ENCODE measurements at places on chromosomes 6 and 20.

- DNase-seq, result no peak
Observed at GRCh38 chr6:90870561-90870960, 283.7 kb upstream of the MAP3K7 start.

- DNase-seq, result no peak
Observed at GRCh38 chr6:135306740-135307420, 125.8 kb downstream of the MYB start.

DNA sequence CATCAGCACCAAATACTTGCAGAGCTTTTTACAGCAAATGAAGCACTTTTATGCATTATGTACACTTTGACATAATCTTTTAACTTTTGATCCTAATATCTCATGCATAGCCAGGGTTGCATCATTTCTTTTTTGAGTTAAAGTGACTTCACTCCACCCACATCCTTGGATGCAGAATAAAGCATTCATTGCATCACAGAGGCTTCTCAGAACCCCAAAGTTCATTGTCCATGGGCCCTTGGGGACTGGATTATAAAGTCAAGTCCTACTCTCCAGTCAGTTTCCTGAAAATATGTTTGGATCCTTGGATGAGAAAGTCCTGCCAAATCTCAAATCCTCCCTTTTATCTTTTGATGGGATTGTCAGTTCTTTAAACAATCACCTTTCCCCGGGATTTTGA is 10.6 kb upstream of the EFHC1 start:
- DNase-seq, result no peak

DNA sequence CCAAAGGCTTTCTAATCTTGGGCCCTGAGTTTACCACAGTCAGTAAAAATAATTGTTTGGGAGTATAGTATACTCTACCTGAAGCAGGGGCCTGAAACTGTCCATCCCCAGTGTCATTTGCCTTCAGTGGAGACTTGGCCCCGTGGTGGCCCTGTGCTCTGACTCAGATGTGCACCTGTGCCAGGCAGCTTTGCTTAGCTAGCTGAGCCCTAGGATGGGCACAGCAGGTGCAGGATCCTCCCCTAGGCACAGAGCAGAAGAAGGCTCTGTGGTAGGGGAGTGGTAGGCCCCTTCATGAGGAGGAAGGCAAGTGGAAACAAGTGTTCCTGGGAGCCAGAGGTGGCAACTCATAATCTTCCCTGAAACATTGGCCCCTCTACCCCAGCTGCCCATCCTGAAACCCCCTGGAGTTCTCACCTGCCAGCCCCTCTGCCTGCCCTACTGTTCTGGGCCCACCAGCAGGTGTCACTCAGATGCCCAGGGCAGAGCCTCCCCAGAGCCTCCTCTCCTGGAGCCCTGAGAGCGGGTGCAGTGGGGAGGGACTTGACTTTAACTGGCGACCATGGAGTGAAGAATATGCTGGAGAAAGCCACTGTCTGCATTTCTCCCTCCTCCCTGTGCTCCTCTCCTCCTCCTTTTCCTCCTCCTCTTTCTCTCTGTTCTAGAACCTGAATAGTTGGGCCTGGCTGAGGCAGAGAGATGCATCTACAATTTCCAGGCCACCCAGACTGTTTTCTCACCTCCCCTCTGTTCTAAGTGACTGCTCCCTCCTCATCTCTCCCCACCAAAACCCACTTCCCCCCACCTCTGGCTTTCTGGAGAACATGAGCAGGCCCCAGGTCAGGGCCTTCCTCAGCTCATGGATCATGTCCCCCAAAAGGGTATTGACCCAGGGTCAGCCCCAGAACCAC is 2.9 kb downstream of the CPNE5 start:
- DNase-seq, result no peak

DNA sequence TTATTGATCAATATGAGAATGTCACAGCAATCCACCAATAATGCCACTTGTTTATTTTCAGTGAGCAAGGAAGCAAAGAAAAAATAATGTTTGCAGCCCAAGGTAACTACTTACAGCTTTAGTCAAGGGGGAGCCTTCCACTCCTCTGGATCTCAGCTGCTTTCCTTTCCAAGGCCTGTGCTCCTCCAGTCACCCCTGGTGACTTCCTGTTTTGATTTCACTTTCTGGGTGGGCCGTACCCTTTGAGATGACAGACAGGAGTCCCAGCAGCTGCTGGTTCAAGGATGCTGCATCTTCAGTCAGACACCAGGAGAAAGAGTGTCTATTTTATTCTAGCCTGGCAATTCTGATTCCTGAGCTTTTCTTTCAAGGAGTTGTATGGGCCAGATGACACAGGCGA is 5.6 kb upstream of the VNN2 start:
- peak; percentile 16 for DNase-seq

DNA sequence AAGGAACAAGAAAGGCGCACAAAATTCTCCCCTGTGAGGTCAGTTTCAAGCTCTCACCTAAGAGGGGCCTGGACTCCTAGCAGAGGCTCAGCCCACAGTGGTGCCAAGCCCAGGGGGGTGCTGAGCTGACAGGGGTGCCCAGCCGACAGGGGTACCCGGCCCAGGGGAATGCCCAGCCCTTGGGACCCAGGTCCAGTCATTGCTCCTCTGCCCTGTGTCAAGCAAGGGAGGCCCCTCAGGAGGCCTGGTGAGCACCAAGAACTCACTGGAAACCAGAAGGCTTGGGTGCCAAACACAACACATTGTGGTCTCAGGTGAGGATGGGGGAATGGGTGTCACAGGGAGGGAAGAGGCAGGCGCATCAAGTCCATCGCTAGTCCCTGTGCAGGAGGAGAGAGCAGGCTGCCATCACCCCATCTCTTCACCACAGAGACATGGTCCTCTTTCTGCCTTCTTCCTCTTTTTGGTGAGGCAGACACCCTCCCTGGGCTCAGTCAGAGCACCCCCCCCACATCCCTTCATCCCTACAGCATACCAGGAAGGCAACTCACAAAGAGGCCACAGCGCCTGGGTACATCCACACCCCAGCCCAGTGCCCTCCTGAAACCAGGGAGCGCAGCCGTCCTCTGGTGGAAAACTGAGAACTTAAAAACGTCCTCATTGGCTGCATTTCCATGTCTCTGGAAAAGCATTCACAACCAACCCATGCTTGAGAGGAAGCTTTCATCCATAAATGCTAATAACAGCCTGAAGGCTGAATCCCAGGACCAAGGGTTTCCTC is 111.3 kb downstream of the BANF2 start:
- no peak for DNase-seq

GRCh38 chr20:17316316-17317038 is 89.6 kb downstream of the PCSK2 start:
- no peak for DNase-seq

DNA sequence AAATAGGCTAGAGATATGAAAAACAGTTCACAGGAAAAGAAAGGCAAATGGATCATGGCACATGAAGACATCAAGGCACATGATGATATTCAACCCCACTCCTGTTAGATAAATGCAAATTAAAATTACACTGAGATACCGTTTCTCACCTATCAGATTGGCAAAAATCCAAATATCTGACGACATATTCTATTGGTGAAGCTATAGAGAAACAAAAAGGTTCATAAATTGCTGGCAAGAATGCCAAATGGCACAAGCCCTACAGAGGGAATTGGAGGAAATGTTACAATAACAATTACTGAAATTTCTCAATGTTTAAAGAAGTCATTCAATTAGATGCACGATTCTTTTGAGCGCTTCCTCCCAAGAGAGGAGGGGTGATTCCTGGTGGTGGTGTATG is 45.3 kb upstream of the DSN1 start:
- no peak for DNase-seq

- no peak for DNase-seq
Observed at GRCh38 chr6:149821492-149821891, 42.7 kb downstream of the LRP11 start.

- no peak for DNase-seq
Observed at GRCh38 chr6:131947986-131948661, 3.0 kb downstream of the CCN2 start.

- DNase-seq, result peak; percentile 79
Observed at GRCh38 chr6:139219271-139219729, 72.5 kb downstream of the TXLNB start.

GRCh38 chr6:36150283-36150682 is 20.0 kb downstream of the MAPK13 start:
- DNase-seq, result no peak

GRCh38 chr6:168385858-168386735 is 54.9 kb upstream of the SMOC2 start:
- DNase-seq, result no peak

DNA sequence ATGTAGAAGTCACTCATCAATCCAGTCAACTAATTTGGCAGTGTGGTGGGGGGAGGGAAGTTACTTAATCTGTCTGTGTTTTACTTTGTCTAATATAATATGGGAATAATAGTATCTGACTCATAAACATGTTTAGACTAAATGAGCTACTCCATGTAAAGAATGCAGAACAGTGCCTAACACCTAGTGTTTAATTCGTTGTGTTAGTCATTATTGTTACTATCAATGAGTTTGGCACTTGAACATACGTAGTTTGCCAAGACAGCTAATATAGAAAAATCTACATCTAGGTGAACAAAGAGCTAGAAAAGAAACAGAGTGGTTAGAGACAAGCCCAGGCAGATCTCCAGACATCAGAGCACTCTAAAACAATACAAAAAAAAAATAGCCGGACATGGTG is 49.1 kb downstream of the IRAK1BP1 start:
- DNase-seq, result no peak

GRCh38 chr6:116528133-116528532 is 16.7 kb downstream of the CALHM5 start:
- no peak for DNase-seq
